Activated naive CD4-positive, alpha-beta T cell treated with anti-CD3 and anti-CD28 coated beads, Interleukin-2, amount 50 U/mL, for 72 hours (primary cell): ENCODE measurements at places on chromosomes 7 and 10. TPM values are rescaled to one million over a fixed set of nuclear protein-coding genes. Genes with fewer than 3 reads are reported as not detected.

Gene CASTOR2
- 8.7 TPM for total RNA-seq

Gene IDE
- total RNA-seq = 20.7 TPM

Gene MALRD1
- total RNA-seq = not detected

Gene DRGX
- not detected for total RNA-seq

Gene SEM1
- total RNA-seq = 15.3 TPM

Gene SDK1
- total RNA-seq = 1.3 TPM

Gene TRIM74
- 1.1 TPM for total RNA-seq

Gene GPR26
- total RNA-seq = not detected

Gene ACHE
- total RNA-seq = 0.12 TPM

Gene IL15RA
- 16.7 TPM for total RNA-seq

Gene TMEM178B
- total RNA-seq = 0.25 TPM

Gene PITRM1
- total RNA-seq = 75.0 TPM

Gene VIPR2
- 0.55 TPM for total RNA-seq

Gene CALHM3
- total RNA-seq = not detected

Gene IFIT1
- 1.6 TPM for total RNA-seq

Gene GATA3
- total RNA-seq = 28.9 TPM

Gene ODAD2
- 0.20 TPM for total RNA-seq

Gene AKR1C4
- not detected for total RNA-seq

Gene ZNF467
- 0.23 TPM for total RNA-seq

Gene HOGA1
- total RNA-seq = not detected

Gene FGFR2
- not detected for total RNA-seq

Gene HIF1AN
- 43.7 TPM for total RNA-seq

Gene SERPINE1
- total RNA-seq = 0.27 TPM

Gene CHST15
- total RNA-seq = 0.80 TPM

Gene LSM8
- total RNA-seq = 57.0 TPM

Gene STEAP4
- total RNA-seq = not detected

Gene CUZD1
- total RNA-seq = 2.1 TPM

Gene ERLIN1
- total RNA-seq = 16.8 TPM

Gene CNNM1
- total RNA-seq = 0.23 TPM
